Hair follicle dermal papilla cell (primary cell): ENCODE measurements at places on chromosomes 2 and 18. TPM values are rescaled to one million over a fixed set of nuclear protein-coding genes. Genes with fewer than 3 reads are reported as not detected.

TMEM37 gene
- 0.32 TPM in 1 of 2 replicates, not detected in the other for total RNA-seq

MROH2A gene
- total RNA-seq, result not detected in 2 replicates

ITGA6 gene
- total RNA-seq, result 22.9 and 23.1 TPM in 2 replicates

HOXD1 gene
- 1.9 and 2.9 TPM in 2 replicates for total RNA-seq

UGT1A10 gene
- not detected in 2 replicates for total RNA-seq

PAIP2B gene
- 0.49 and 0.81 TPM in 2 replicates for total RNA-seq

CPLX4 gene
- total RNA-seq, result 0.16 and 0.24 TPM in 2 replicates

DTNA gene
- 7.5 and 8.7 TPM in 2 replicates for total RNA-seq

SNED1 gene
- 104 and 209 TPM in 2 replicates for total RNA-seq

GAL3ST2 gene
- total RNA-seq, result not detected in 2 replicates

EFHD1 gene
- 1.1 and 1.9 TPM in 2 replicates for total RNA-seq

KIAA2012 gene
- not detected in 2 replicates for total RNA-seq

SLC5A7 gene
- total RNA-seq, result not detected in 2 replicates

FOXI3 gene
- not detected in 2 replicates for total RNA-seq

WNT10A gene
- under 0.01 TPM in 1 of 2 replicates, not detected in the other for total RNA-seq

ANKRD62 gene
- total RNA-seq, result not detected in 2 replicates
